ENCODE measurements at places on chromosomes 2 and 18. TPM values are rescaled to one million over a fixed set of nuclear protein-coding genes. Genes with fewer than 3 reads are reported as not detected.

DNA sequence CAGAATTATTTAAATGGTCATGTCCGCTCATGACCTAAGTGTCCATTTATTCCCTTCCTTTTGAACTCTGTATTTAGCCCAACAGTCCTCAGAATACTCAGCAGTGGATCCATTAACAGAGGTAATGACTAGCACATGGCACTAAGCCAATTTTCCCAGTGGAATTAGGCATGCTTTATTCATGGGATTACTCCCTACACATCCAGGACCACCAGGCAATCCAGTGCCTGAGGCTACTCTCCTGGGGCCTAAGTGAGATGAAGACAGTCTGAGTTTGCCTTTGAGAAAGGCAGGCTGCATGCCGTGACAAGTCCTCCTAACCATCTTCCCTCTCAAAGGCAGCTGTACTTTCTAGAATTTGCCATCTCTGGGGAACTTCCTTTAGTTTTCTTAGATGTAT lies 128.6 kb downstream of the SPOPL start:
- no peaks in the 10 kb centered on the region for H3K27me3 ChIP-seq
- H3K4me3 ChIP-seq = no peak overlapping the region
- H3K36me3 ChIP-seq = no peaks in the 10 kb centered on the region
- DNase-seq = no peak
- H3K27ac ChIP-seq = no peak overlapping the region

DNA sequence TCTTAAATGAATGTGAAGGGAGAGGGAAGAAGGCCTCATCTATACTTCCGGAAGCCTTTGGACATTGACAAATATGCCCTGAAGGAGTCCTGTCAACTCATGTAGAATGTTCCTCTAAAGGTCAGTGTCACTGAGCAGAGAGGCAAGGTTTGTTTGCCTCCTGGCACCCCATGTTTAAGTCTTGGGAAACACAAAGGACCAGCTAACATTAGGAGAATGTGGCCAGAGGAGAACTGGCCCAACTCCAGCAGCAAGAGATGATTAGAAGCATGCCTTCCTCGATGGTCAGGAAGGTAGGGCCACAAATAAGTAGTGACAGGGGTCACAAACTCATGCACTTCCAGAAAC lies 5.7 kb downstream of the DYSF start:
- peaks cover 51% of the 10 kb centered on the region for H3K4me1 ChIP-seq
- H3K4me3 ChIP-seq = no peak overlapping the region
- no peak overlapping the region for H3K27ac ChIP-seq
- no peak for DNase-seq
- no peaks in the 10 kb centered on the region for H3K36me3 ChIP-seq

- no peaks in the 10 kb centered on the region for H3K4me1 ChIP-seq
- no peak overlapping the region for H3K27ac ChIP-seq
- H3K4me3 ChIP-seq = no peak overlapping the region
- no peak for DNase-seq
- no peaks in the 10 kb centered on the region for H3K36me3 ChIP-seq
Measured at GRCh38 chr2:206232287-206233035, 42.0 kb upstream of the ZDBF2 start.

DNA sequence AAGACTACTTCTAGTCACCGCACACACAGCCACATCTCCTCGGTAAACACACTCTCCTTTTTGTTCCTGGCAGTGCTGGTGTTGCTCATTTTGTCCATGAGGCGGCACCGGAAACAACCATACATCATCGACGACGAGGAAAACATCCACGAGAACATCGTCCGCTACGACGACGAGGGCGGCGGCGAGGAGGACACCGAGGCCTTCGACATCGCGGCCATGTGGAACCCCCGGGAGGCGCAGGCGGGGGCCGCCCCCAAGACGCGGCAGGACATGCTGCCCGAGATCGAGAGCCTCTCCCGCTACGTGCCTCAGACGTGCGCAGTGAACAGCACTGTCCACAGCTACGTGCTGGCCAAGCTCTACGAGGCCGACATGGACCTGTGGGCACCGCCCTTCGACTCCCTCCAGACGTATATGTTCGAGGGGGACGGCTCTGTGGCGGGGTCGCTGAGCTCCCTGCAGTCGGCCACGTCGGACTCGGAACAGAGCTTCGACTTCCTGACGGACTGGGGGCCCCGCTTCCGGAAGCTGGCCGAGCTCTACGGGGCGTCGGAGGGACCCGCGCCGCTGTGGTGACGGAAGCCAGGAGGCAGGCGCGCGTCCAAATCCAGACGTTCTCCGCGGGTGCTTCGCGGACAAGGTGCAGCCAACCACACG lies 221.0 kb downstream of the CDH20 start:
- H3K27me3 ChIP-seq = no peaks in the 10 kb centered on the region
- no peaks in the 10 kb centered on the region for H3K36me3 ChIP-seq
- DNase-seq = no peak
- H3K4me3 ChIP-seq = peak overlapping the region; percentile 43
- H3K4me1 ChIP-seq = no peaks in the 10 kb centered on the region
- no peak overlapping the region for H3K27ac ChIP-seq

GRCh38 chr2:118731413-118731812 lies 116.0 kb downstream of the EN1 start:
- no peaks in the 10 kb centered on the region for H3K36me3 ChIP-seq
- no peak overlapping the region for H3K27ac ChIP-seq
- H3K4me3 ChIP-seq = no peak overlapping the region
- no peaks in the 10 kb centered on the region for H3K4me1 ChIP-seq

- H3K4me3 ChIP-seq = no peak overlapping the region
- H3K27me3 ChIP-seq = no peaks in the 10 kb centered on the region
- no peak for DNase-seq
- peaks cover 7% of the 10 kb centered on the region for H3K4me1 ChIP-seq
- H3K27ac ChIP-seq = no peak overlapping the region
- H3K36me3 ChIP-seq = peaks cover 16% of the 10 kb centered on the region
Measured at GRCh38 chr18:36817039-36817438, 11.8 kb downstream of the TPGS2 start.

- no peaks in the 10 kb centered on the region for H3K4me1 ChIP-seq
- H3K27me3 ChIP-seq = no peaks in the 10 kb centered on the region
- H3K4me3 ChIP-seq = no peak overlapping the region
- H3K27ac ChIP-seq = no peak overlapping the region
Measured at GRCh38 chr18:46678785-46679399, 21.9 kb upstream of the LOXHD1 start.

GRCh38 chr18:2846636-2847316 lies at the start of gene EMILIN2:
EMILIN2 (plus strand) TSS chr18:2847006; CDS start chr18:2847189, 183 bp downstream.
- H3K27ac ChIP-seq = peak within 1 kb of the TSS; percentile 57
- peak within 1 kb of the TSS; percentile 79 for H3K4me3 ChIP-seq
- H3K4me1 ChIP-seq = no peaks in the 10 kb centered on the region
- H3K27me3 ChIP-seq = no peaks in the 10 kb centered on the region

DNA sequence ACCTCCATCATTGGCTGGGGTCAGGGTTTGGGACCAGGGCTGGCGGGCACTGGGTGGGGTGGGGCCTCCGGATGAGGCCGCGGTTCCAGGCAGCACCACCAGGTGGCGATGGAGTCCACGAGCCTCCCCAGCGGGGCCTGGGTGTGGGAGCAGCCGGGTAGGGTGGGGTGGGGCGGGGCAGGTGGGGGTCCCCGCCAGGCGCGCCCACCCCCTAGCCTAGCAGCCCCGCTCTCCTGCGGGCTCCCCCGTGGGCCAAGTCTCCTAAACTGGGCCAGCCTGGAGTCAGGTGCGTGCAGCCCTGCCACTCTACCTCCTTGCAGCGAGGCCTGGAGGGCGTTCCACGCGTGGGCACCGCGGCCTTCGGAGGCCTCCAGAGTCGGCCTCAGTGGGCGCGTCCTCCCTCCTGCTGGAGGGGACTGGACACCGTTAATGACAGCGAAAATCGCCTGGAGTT lies 187.5 kb downstream of the TWIST2 start:
- DNase-seq = no peak
- no peaks in the 10 kb centered on the region for H3K4me1 ChIP-seq
- no peak overlapping the region for H3K27ac ChIP-seq
- H3K36me3 ChIP-seq = no peaks in the 10 kb centered on the region
- no peak overlapping the region for H3K4me3 ChIP-seq
- H3K27me3 ChIP-seq = no peaks in the 10 kb centered on the region

DNA sequence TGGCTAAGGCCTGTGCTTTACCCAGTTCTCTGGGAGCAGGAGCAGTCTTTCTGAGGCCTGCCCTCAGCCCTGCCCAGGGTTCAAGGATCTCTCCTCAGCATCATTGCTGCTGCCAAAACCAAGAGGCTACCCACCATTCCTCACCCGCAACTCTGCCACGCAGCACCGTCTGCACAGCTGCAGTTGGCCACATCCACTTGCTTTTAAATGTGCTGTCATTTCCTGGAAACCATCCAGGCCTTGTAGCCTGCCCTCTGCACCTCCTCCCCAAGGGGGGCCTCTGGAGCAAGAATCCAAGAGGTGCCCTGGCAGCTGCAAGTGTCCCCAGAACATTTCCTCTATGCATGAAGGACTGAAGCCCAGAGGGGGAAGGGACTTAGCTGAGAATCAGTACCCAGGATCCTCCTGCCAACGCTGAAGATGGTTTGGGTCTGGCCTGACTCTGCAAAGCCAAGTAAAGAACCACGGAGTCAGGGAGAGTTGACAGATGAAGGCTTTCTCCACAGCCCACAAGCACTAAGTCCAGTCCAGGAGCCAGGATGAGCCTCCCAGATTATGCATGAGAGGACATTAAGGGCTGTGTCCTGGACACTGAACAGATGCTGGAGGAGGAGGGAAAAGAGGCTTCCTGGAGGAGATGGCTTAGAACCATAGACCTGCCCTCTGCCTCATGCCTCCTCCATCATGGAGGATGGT lies 14.9 kb downstream of the EMX1 start:
- DNase-seq = no peak
- no peaks in the 10 kb centered on the region for H3K4me1 ChIP-seq
- no peak overlapping the region for H3K27ac ChIP-seq
- H3K27me3 ChIP-seq = peaks cover 11% of the 10 kb centered on the region
- no peaks in the 10 kb centered on the region for H3K36me3 ChIP-seq

DNA sequence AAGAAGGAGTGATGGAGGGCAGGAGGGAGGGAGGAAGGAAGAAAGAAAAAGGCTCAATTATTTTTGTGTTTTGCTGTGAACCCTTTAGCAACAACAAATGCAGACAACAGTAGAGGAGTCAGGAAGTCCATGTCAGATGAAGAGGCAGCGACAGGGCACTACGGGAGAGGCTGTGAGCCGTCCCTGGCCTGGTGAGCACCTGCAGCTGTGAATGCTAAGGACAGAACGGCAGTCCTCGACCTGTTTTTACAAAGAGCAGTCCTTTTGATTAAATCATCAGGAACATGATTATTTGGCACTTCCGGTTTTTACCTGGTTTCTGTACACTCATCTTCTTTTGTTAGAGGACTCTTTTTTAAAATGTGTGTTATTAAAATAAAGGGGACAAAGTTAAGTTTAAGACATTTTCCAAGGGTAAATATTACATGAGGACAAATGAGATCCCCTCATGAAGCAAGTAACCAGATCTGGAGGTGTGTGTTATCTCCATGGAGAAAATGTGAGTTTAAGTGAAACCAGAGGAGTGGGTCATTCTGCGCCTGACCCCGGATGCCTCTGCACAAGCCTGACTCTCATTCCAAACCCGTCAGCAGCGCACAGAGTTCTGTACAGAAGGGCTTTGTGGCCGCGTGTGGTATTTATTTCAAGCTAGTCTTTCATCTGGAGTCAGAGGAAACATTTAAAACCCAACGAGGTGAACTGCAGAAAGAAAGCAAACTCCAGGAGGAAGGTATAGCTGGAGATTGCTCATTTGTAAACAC lies 492.5 kb downstream of the SOX11 start:
- H3K4me3 ChIP-seq = no peak overlapping the region
- no peaks in the 10 kb centered on the region for H3K36me3 ChIP-seq
- no peaks in the 10 kb centered on the region for H3K27me3 ChIP-seq
- no peak for DNase-seq

- H3K27ac ChIP-seq = peak overlapping the region; percentile 80
- H3K4me3 ChIP-seq = no peak overlapping the region
- no peaks in the 10 kb centered on the region for H3K27me3 ChIP-seq
- peaks cover 86% of the 10 kb centered on the region for H3K4me1 ChIP-seq
Measured at GRCh38 chr2:85589982-85590791, 5.4 kb upstream of the RNF181 start.

GRCh38 chr18:54968807-54969206 lies 9.5 kb upstream of the CCDC68 start:
- no peak overlapping the region for H3K27ac ChIP-seq
- H3K27me3 ChIP-seq = no peaks in the 10 kb centered on the region
- H3K36me3 ChIP-seq = no peaks in the 10 kb centered on the region
- DNase-seq = no peak
- H3K4me3 ChIP-seq = no peak overlapping the region
- no peaks in the 10 kb centered on the region for H3K4me1 ChIP-seq

GRCh38 chr2:62577994-62578781 lies 72.2 kb upstream of the TMEM17 start:
- no peaks in the 10 kb centered on the region for H3K36me3 ChIP-seq
- no peaks in the 10 kb centered on the region for H3K27me3 ChIP-seq
- no peak overlapping the region for H3K4me3 ChIP-seq
- DNase-seq = no peak

DNA sequence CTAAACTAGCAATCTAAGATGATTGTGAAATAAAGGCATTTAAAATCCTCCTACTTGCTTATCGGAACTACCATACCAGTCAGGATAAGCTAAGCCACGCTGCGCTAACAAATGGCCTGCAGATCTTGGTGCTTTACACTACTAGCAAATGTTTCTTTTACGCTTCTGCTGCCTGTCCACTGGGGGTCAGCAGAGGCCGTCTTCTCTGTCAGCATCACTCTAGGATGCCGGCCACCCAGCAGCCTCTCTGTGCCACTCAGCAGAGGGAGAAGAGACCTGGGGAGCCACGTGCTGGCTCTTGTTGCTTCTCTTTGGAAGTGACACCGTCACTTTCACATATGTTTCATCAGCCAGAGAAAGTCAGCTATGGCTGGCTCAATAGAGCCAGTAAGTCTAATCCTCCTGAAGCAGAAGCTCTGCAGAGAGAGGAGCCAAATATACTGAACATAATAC lies 36.6 kb downstream of the COPS8 start:
- H3K27ac ChIP-seq = no peak overlapping the region
- H3K27me3 ChIP-seq = no peaks in the 10 kb centered on the region
- H3K4me1 ChIP-seq = no peaks in the 10 kb centered on the region
- H3K36me3 ChIP-seq = no peaks in the 10 kb centered on the region
- no peak for DNase-seq

DNA sequence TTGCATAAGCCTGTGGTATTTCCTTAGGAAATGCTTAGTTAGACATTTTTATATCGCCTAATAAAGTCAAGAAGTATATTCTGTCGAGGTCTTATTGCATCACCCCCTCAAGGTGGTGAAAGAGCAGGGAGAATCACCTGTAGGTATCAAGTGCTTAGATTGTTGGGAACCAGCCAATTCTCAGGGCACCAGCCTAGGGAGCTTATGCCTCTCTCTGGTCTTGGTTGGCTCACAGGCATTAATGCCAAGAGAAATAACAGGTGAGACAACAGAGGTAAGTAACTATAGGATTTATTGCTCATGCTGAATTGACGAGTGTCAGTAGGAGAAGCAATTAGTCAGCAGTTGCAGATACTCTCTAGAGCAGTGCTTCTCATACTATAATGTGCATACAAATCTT lies 663.3 kb upstream of the ZNF804A start:
- no peak for DNase-seq
- no peaks in the 10 kb centered on the region for H3K4me1 ChIP-seq
- H3K36me3 ChIP-seq = no peaks in the 10 kb centered on the region
- H3K27me3 ChIP-seq = no peaks in the 10 kb centered on the region

GRCh38 chr2:95121407-95122196 lies at the start of gene MRPS5:
MRPS5 (minus strand) TSS chr2:95121808; CDS start chr2:95121791, 17 bp downstream.
- no peaks in the 10 kb centered on the region for H3K36me3 ChIP-seq
- peak within 1 kb of the TSS; percentile 83 for H3K4me3 ChIP-seq
- peak; percentile 41 for DNase-seq

The NAGK gene
- total RNA-seq = 46.6 TPM

The PROM2 gene
- 10.0 TPM for total RNA-seq

The CD207 gene
- 0.27 TPM for total RNA-seq

The GRB14 gene
- total RNA-seq = 7.9 TPM

The HOXD9 gene
- total RNA-seq = 1.4 TPM

The ACTR1B gene
- total RNA-seq = 128 TPM

The ALK gene
- total RNA-seq = 2.0 TPM

The TBR1 gene
- not detected for total RNA-seq

The EML6 gene
- 0.81 TPM for total RNA-seq

The TCF23 gene
- not detected for total RNA-seq
